ENCODE measurements at places on chromosomes 4 and X. TPM values are rescaled to one million over a fixed set of nuclear protein-coding genes. Genes with fewer than 3 reads are reported as not detected.

- no peak for DNase-seq
- H3K4me1 ChIP-seq = peaks cover 46% of the 10 kb centered on the region
- peaks cover 10% of the 10 kb centered on the region for H3K36me3 ChIP-seq
- no peak overlapping the region for H3K4me3 ChIP-seq
Measured at GRCh38 chr4:153471698-153472093, 5.5 kb downstream of the TMEM131L start.

- H3K27me3 ChIP-seq = no peaks in the 10 kb centered on the region
- peak overlapping the region; percentile 53 for H3K4me3 ChIP-seq
- H3K4me1 ChIP-seq = no peaks in the 10 kb centered on the region
- no peaks in the 10 kb centered on the region for H3K36me3 ChIP-seq
Measured at GRCh38 chr4:71186566-71187403, 152.0 kb upstream of the SLC4A4 start.

GRCh38 chrX:13498238-13498637 lies 71.2 kb upstream of the EGFL6 start:
- H3K4me3 ChIP-seq = no peak overlapping the region
- no peak for DNase-seq
- H3K4me1 ChIP-seq = no peaks in the 10 kb centered on the region
- H3K27ac ChIP-seq = no peak overlapping the region
- H3K27me3 ChIP-seq = no peaks in the 10 kb centered on the region
- no peaks in the 10 kb centered on the region for H3K36me3 ChIP-seq

DNA sequence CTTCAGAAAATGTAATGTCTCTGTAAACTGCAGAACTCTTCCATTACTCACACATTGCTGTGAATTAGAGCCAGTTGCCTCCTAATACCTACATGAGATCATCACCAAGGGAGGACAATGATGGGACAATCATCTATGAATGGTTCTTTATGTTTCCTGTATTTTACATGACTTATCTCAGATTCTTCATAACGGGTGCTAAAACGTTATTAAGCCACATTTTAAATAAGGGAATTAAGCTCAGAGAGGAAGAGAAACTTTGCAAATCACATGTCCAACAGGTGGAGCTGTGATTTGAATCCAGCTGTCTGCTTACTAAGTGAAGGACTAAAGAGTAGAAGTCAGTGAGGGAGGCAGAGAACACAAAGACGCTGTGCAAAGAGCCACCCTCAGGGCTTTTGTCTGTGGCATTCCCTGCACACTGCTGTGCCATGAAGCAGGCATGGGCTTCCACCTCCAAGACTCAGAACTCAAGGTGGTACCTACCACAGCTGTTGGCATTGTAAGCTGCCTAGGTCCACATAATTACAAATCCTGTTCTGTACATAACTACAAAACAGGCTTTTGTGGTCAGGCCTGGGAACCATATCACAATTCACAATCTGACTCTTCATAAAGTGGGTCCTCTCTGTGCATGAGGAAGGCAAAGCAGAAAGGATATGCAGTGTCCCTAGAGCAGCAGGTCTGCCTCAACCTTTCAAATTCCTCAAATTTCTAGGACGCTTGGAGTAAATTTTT lies 12.8 kb downstream of the TBC1D9 start:
- no peak overlapping the region for H3K27ac ChIP-seq
- H3K27me3 ChIP-seq = no peaks in the 10 kb centered on the region

DNA sequence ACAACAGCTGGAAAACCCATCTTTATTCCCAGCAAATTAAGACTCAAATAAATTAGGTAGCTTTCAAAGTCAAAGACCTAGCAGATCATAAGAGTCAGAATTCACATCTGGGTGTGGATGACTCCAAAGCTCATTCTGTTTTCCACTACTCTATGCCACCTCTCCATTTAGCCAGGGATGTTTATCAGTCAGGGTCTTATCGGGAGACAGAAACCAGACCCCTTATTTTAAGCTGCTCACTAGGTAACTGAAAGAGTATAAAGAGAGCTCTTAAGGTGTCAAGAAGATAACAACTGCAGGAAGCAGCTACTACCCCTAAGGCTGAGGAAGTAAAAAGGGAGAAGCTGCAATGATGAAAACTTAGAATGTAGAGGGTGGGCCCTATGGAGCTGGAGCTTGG lies 333.7 kb upstream of the KLF3 start:
- no peak for DNase-seq
- H3K27ac ChIP-seq = no peak overlapping the region
- no peaks in the 10 kb centered on the region for H3K4me1 ChIP-seq
- no peaks in the 10 kb centered on the region for H3K27me3 ChIP-seq
- H3K36me3 ChIP-seq = no peaks in the 10 kb centered on the region

GRCh38 chr4:76024065-76024464 lies 768 bp upstream of the CXCL10 start:
- no peak overlapping the region for H3K27ac ChIP-seq
- no peaks in the 10 kb centered on the region for H3K4me1 ChIP-seq
- H3K36me3 ChIP-seq = no peaks in the 10 kb centered on the region
- no peaks in the 10 kb centered on the region for H3K27me3 ChIP-seq

DNA sequence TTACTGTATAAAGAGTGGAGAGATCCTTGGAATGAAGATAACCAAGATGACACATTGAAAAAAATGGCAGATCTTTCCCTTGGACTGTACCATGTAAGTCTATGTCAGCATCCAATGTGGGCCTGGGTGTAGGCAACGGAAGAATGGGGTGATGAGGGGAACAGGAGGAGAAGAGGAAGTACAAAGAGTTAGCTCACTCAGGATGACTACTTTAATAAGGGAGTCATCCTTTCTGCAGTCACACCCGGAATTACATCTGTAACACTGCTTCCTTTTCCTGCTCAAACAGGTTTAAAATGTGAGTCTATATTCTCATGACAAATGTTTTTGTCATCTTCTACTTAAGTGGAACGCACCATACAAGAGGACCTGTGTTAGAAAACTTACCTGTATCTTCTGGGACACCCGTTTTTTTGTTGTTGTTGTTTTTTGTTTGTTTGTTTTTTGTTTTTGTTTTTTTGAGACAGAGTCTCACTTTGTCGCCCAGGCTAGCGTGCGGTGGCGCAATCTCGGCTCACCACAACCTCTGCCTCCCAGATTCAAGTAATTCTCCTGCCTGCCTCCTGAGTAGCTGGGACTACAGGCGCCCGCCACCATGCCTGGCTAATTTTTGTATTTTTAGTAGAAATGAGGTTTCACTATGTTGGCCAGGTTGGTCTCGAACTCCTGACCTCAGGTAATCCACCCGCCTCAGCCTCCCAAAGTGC lies 18.0 kb downstream of the HPSE start:
- no peaks in the 10 kb centered on the region for H3K36me3 ChIP-seq
- DNase-seq = no peak
- H3K4me1 ChIP-seq = no peaks in the 10 kb centered on the region
- no peak overlapping the region for H3K27ac ChIP-seq

DNA sequence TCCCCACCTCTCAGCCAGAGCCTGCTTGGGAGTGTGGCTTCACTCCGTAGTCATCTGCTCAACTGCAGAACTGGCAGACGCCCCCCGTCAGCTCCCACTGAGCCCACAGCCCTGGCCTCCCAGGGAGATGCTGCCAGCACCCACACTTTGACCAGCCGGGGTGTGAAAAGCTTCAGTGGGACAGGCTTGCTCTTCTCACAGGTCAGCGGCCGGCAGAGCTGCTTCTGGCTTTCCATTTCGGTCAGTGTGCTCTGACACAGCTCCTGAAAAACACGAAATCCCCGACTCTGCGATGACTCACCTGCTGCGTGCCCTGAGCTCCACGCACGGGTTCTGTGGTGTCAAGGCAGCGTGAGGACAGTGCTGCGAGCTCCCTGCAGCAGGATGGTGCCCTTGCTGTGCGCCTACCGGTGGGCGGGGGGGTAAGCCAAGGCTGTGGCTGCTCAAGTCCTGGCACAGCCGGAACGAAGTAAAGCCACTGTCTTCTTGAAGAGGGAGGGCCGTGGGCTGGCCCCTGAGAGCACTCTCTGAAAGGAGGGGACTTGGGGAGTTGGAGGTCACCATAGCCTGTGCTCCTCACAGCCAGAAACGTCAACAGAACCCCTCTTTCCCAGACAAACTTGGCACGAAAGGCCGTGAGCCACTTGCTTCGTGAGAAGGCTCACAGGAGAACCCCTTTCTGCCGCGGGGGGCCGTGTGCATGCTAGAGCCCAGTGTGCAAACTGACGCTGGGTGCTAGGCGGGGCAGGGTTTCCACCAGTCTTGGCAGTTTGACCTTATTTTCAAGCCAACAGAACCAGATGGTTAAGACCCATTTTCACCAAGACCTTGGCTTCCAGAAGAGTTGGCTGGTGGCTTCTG lies 23.6 kb downstream of the NOP14 start:
- no peak overlapping the region for H3K4me3 ChIP-seq
- peak; percentile 86 for DNase-seq
- H3K36me3 ChIP-seq = peaks cover 68% of the 10 kb centered on the region
- H3K4me1 ChIP-seq = peaks cover 28% of the 10 kb centered on the region

DNA sequence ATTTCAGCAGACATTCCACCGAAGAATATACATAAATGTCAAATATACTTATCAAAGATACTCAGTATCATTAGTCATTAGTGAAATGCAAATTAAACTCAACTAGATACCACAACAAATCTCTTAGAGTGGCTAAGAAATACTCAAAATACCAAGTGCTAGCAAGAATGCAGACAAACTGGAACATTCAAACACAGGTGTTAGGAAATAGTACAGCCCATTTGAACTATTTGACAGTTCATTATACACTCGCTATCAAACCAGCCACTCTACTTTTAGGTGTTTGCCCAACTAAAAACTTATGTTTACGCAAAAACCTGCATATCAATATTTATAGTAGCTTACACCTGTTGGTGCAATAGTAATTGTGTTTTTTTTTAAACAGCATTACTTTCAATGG lies 8.8 kb downstream of the ADAM29 start:
- H3K36me3 ChIP-seq = no peaks in the 10 kb centered on the region
- no peak for DNase-seq
- no peak overlapping the region for H3K4me3 ChIP-seq
- no peaks in the 10 kb centered on the region for H3K27me3 ChIP-seq

DNA sequence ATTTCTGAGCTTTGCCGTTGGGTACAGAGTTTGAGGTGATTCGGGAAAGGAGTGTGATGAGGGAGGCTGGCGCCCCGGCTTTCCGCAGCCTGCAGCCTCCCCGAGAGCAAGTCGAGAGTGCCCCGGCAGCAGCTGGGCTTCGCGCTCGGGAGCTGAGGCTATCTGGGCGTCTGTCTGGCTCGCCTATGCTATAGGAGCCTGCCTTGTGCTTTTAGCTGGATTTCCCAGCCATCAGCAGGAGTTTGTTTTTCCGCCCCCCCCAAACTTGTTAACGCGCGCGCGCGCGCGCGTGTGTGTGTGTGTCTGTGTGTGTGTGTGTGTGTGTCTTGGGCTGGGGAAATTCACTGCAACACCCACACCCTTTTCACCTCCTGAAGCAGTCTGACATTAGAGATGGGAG lies 765 bp upstream of the DGKK start:
- DNase-seq = no peak
- H3K4me3 ChIP-seq = no peak overlapping the region
- no peaks in the 10 kb centered on the region for H3K36me3 ChIP-seq
- H3K4me1 ChIP-seq = no peaks in the 10 kb centered on the region

DNA sequence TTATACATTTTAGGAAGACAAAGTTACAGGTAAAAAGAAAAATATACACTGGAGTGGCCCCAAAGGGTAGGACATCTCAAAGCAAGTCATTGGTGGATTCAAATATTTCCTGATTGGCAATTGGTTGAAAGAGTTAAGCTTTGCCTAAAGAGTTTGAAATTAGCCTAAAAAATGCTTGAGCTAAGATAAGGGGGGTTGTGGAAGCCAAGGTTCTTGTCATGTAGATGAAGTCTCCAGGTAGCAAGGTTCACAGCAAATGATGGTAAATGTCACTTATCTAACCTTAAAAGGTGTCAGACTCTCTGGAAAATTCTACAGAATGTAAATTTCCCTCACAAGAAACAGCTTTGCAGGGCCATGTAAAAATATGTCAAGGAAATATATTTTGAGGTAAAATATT lies 596.7 kb downstream of the FAT4 start:
- H3K4me3 ChIP-seq = no peak overlapping the region
- H3K4me1 ChIP-seq = no peaks in the 10 kb centered on the region
- H3K27me3 ChIP-seq = no peaks in the 10 kb centered on the region
- H3K27ac ChIP-seq = no peak overlapping the region
- no peak for DNase-seq
- H3K36me3 ChIP-seq = no peaks in the 10 kb centered on the region

DNA sequence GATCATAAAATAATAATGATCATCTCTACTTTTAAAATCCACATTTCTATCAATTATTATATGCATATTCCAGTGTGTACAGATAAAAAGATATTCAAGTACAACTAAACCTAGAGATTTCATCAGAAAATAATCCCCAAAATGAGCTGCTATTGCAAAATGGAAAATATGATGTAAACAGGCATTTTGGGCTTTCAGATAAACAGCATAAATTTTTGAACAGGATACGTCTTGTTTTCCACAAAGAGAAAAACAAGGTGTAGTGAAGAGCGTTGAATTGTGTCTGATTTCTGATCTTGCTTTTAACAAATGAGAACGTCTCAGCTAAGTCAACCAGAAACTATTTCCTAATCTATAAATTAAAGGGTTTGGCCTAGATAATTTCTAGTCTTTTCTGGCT lies 349.6 kb upstream of the FTHL17 start:
- DNase-seq = no peak
- no peaks in the 10 kb centered on the region for H3K36me3 ChIP-seq
- H3K27me3 ChIP-seq = no peaks in the 10 kb centered on the region
- no peak overlapping the region for H3K4me3 ChIP-seq
- no peak overlapping the region for H3K27ac ChIP-seq

DNA sequence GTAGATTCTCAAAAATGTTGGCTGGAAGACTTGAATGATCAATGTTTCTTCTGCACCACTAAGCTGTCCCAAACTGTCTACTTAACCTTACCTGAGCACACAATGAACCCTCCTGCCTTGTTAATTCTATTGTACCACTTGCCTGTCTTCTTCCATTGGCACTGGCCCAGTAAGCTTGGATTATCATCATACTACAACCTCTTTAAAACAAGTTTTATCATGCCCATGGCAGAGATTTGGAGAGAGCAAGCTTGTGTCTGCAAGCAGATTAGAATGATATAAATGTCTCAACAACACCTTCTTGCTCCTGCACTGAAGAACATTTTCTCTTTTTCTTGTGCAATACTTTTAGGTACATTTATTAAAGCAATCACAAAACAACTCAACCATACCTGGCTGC lies 74.0 kb upstream of the VMA21 start:
- H3K4me3 ChIP-seq = no peak overlapping the region
- no peak for DNase-seq
- H3K27me3 ChIP-seq = no peaks in the 10 kb centered on the region

GRCh38 chrX:20066968-20067708 lies 49.6 kb downstream of the MAP7D2 start:
- H3K4me3 ChIP-seq = no peak overlapping the region

DNA sequence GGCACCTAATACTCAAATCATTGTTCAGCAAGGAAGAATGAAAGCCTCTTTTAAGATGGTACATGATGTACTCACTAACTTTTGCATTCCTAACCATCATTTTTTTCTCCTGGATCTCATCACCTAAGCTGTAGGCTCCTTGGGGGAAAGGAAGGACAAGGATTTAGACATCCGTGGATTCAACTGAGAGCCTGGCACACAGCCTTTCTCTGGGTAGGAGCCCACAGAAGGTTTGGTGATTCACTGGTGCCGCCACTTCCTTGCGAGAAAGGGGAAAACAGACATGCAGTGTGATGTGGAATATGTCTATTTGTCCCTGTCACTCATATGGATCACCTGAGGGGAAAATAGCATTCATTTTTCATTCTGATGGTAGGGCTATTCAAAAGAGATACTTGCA lies 147.3 kb downstream of the PCDH7 start:
- H3K27me3 ChIP-seq = no peaks in the 10 kb centered on the region
- no peak overlapping the region for H3K27ac ChIP-seq
- peaks cover 10% of the 10 kb centered on the region for H3K4me1 ChIP-seq

VCX2 gene
- total RNA-seq = not detected

GNRHR gene
- total RNA-seq = not detected

All from vagina (tissue), 2 donors.